Caki2 (cell line): ENCODE measurements at places on chromosomes 7 and 10. TPM values are rescaled to one million over a fixed set of nuclear protein-coding genes. Genes with fewer than 3 reads are reported as not detected.

Gene OR6B1
- total RNA-seq, result not detected in 2 replicates

Gene ZNF425
- total RNA-seq, result 2.9 and 7.1 TPM in 2 replicates

Gene PRLHR
- total RNA-seq, result not detected in 2 replicates

Gene ITGA8
- total RNA-seq, result not detected in 2 replicates

Gene CAMK2B
- total RNA-seq, result 0.14 and 0.23 TPM in 2 replicates

Gene EPHB4
- total RNA-seq, result 31.9 and 43.6 TPM in 2 replicates

Gene CTAGE6
- not detected in 2 replicates for total RNA-seq

Gene SPDYE3
- not detected in 2 replicates for total RNA-seq

Gene KLLN
- 0.54 TPM in 1 of 2 replicates, not detected in the other for total RNA-seq

Gene DCLRE1C
- 8.1 and 9.5 TPM in 2 replicates for total RNA-seq

Gene BHLHA15
- total RNA-seq, result not detected in 2 replicates

Gene INHBA
- 9.5 and 14.4 TPM in 2 replicates for total RNA-seq

Gene MMD2
- not detected in 2 replicates for total RNA-seq

Gene PDE6C
- total RNA-seq, result not detected in 2 replicates

Gene ELAPOR2
- 0.98 TPM in 1 of 2 replicates, not detected in the other for total RNA-seq

Gene SCIN
- 12.6 and 18.8 TPM in 2 replicates for total RNA-seq

Gene SPAM1
- not detected in 2 replicates for total RNA-seq

Gene CLDN3
- total RNA-seq, result 43.4 and 69.4 TPM in 2 replicates

Gene CDNF
- 0.34 TPM in 1 of 2 replicates, not detected in the other for total RNA-seq

Gene ITIH5
- total RNA-seq, result not detected in 2 replicates

Gene ASAH2B
- total RNA-seq, result 2.2 and 3.6 TPM in 2 replicates

Gene TMEM213
- not detected in 2 replicates for total RNA-seq
